Right atrium auricular region (tissue), 2 donors: ENCODE measurements at places on chromosomes 11 and 22.

GRCh38 chr11:37597776-37598175, 999.7 kb upstream of the RAG2 start:
- DNase-seq = no peak

GRCh38 chr22:39518996-39519680, 1.2 kb upstream of the ATF4 start:
- no peak for DNase-seq

GRCh38 chr22:46068181-46068592, 82.1 kb upstream of the PPARA start:
- DNase-seq = no peak

DNA sequence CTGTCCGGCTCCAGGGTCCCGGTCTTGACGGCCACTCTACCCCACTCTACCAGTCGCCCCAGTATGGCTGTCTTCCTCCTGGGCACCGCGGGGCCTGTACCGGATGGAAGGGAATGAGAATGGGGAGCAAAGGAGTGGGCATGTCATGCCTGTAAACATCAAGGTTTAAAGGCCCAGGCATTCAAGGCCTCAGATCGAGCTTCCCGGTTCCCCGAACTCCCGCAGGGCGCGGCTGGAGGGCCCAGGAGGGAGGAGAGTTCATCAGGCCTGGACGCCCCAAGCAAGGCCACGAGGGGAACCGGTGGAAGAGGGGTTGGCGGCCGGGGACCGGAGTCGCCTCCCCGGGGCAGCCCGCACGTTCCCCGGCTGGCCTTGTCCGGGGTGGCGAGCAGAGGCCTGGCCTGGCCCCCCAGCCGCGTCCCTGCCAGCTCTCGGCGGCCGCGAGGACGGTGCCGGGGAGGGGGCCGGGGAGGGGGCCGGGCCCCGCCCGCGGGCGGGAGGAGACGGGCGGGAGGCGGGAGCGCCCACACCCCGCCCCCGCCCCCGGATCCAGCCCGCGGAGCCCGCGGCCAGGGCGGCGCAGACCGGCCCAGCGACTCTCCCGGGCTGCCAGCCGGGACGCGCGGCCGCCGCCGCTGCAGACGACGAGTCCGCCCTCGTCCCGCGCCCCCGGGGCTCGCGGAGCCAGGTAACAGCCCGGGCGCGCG, at the start of gene CDC42EP1:
Gene CDC42EP1 (plus strand): TSS at position 580 of the 707 bp plus-strand sequence. CDS start 5,870 bp downstream, outside the sequence.
- no peak for DNase-seq

DNA sequence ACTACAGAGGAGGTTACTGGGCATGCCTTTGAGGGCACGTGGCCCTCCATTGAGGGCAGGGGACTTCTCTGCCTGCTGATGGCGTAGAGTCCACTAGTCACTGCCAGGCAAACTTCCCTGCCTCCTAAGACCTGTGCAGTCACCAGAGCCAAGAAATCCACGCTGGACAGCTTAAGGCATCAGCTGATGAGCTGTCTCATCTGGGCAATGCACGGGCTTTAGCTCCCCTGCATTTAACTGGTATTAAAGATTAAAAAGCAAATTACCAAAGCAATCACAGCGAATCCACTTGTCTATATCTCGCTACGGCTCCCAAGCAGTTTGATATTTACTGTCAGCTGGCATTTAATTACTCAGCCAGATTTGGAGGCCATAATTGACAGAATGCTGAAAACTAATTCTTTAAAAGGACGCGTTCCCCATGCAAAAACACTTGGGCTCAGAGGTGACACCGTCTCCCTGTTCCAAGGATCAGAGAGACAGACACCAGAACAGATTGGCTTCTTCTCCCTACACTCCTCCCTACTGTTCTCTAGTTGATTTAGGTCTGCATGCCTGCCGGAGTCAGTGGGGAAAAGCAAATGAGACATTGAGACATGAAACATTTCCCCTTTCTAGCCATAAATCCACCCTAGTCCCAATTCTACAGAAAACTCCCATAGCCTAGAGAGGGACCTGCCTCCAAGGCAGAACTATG, 68.5 kb downstream of the SPATA19 start:
- DNase-seq = no peak

DNA sequence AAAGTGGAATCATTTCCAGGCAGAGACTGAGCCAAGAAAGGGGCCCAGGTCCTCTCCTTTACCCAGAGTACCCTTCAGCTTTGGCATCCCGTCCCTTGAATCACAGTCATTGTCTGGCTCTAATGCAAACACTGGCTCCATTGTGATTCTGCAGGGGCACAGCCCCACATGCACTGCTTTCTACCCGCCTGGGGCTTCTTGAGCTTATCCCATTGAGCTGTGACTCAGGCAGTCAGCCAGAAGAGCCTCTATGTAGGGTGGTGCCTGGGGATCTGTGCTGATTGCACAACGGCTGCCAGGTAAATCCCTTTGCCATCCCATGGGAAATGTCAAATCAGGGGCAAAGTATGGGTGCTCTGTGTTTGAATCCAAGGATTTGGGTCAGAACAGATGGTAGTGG, 88.9 kb downstream of the RASSF10 start:
- no peak for DNase-seq
